Stimulated activated CD4-positive, alpha-beta T cell treated with anti-CD3 and anti-CD28 coated beads, Interleukin-2, amount 100 ng/mL, for 24 hours (primary cell): ENCODE measurements at places on chromosomes 7 and 10.

- DNase-seq: no peak
Observed at GRCh38 chr10:45592926-45593325, 79.6 kb downstream of the ZFAND4 start.

DNA sequence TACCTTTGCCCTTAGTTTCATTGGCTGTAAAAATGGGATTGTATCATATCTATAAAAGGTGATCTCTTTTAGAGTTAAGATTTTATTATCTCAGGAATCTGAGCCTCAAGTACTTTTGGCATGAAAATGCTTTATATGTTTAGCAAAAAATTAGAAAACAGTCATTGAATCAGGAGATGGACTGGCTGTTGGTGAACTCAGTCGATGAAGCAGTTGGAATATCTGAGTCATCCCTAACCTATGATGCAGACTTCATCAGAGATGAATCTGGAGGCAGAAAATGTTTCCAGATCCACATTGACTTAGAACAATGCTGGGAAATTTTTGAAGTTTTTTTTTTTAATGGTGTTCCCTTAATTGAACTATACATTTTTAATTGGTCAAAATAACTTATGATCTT lies 228.5 kb downstream of the SLC25A13 start:
- no peak for DNase-seq

- DNase-seq: no peak
Observed at GRCh38 chr7:509426-510130, 10.1 kb downstream of the PDGFA start.

DNA sequence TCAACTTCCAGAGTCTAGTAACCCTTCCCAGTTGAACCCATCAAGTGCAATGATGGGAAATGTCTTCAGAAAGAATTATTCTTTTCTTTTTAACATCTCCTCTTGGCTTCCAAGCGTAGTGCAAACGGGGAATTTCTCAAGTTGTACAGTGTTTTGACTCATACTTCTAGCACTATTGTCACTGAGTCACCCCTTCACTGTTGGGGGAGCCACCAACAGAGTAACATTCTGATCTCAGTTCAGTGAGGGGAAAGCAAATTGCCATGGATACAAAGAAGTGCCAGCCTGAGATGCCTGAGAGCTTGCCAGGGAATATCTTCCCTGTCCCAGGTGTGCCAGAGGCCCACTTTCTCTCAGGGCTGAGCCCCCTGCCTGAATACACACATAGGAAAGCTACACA lies 31.0 kb downstream of the CYP3A5 start:
- DNase-seq: no peak

- no peak for DNase-seq
Observed at GRCh38 chr7:135970682-135971365, 6.3 kb downstream of the MTPN start.

- no peak for DNase-seq
Observed at GRCh38 chr10:28897617-28898464, 220.5 kb downstream of the BAMBI start.

DNA sequence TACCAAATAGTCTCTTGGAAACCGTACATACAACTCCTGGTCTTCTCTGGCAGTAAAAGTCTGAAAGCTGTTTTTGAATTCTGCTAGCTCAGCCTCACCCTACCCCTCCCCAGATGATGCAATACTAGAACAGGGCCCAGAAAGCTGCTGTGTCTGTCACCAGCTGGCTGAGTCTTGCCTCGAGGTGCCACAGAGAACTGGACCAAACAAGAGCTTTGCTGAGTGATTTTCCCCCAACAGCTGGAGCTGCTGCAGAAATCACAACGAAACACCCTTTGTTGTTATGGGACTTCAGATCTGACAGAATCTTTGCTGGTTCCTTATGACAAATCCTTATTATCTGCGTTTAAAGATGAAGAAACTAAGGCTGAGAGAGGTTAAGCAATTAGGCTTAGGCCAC lies 134.1 kb downstream of the SPAG6 start:
- no peak for DNase-seq

GRCh38 chr7:132403465-132404110 lies 172.7 kb downstream of the PLXNA4 start:
- no peak for DNase-seq

- DNase-seq: no peak
Observed at GRCh38 chr7:147859033-147859432, 731.5 kb upstream of the C7orf33 start.

- peak; percentile 3 for DNase-seq
Observed at GRCh38 chr10:131820626-131821025, 80.2 kb upstream of the PPP2R2D start.

DNA sequence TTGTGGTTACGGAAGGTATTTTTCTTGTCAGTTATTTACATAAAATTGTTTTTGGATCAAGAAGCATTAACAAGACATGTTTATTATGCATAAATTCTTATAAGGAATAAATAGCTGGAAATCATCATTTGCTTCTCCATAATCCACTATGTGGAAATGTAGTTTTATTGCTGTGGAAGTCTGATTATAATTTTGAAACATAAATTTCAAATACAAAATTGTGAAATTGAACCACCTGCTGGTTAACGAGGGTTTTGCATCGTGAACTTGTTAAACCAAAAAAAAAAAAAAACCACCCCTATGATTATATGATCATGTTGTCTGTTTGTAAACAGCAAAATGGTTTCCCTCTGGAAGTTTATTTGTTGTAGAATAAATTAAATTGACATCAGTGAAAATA lies 25.9 kb downstream of the ABRAXAS2 start:
- DNase-seq: no peak

DNA sequence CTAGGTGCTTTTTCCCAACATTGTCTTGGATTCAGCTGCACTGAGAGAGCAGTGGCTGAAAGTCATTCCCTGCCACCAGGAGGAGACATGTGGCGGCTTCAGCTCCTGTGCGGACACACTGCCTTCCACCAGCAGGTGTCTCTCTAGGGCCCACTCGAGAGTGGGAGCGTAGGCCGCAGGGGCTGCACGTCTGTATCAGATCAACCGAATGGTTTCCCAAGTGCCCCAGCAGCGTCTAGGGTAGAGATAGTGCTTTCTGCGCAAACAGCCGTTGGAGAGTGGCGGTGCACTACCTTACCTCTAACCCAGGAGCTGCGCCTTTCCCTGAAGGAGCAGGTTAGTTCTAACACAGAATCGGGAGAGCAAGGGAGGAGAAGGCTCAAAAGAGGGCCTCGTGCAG lies 31.7 kb downstream of the PAPOLB start:
- DNase-seq: peak; percentile 52

DNA sequence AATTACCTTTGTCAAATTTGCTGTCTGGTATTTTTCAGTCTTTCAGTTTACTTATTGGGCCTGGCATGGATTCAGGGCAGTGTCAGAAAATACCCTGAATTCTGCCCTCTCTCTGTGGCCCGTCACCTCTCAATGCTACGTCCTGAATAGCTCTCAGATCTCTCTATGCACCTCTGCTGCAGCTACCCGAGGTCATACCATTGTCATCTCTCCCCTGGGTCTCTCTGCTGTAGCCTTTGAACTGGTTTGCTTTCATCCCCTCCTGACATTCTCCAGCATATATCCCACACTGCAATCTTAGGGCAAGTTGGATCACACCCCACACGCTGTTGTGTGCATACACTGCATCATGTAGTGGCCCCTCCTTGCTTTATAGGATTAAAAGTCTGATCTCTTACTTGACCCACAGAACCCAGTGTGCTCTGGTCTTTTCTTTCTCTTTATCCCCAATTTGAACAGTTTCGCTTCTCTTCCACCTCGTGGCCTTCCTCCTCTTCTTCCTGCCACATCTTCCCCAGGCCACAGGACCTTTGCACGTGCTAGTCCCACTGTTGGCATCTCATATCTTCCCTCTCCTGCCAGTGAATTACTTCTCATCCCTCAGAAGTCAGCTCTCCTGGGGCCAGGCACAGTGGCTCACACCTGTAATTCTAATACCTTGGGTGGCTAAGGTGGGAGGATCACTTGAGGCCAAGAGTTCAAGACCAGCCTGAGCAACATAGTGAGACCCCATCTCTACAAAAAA lies 372.9 kb downstream of the GALNT17 start:
- DNase-seq: no peak

- peak; percentile 84 for DNase-seq
Observed at GRCh38 chr7:135274495-135275268, 41.0 kb downstream of the STRA8 start.

GRCh38 chr7:75938921-75939320 lies 24.0 kb downstream of the POR start:
- no peak for DNase-seq

DNA sequence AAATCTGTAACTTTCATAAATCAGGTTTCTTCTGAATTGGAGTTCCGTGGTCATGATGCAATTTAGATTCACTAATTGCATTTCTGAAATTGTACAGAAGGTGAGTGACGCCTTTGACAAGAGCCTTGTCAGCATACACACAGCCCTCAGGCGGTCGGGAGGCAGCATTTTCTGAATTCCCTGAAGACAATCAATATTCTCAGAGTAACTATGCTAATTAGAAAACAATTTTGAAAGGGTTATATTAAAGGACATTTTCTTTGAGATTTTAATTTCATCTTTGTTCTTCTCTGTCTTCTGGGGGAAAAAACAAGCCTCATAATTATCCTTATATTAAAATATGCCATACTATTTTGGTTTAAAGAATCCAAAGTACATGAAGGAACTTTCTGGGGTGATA lies 55.2 kb upstream of the SLC26A5 start:
- no peak for DNase-seq

- no peak for DNase-seq
Observed at GRCh38 chr10:17793823-17794644, 15.1 kb upstream of the MRC1 start.

- no peak for DNase-seq
Observed at GRCh38 chr10:25849988-25850387, 84.0 kb upstream of the MYO3A start.

- no peak for DNase-seq
Observed at GRCh38 chr10:96576277-96576980, 10.4 kb downstream of the TM9SF3 start.

GRCh38 chr10:62341419-62341818 lies 32.8 kb upstream of the ZNF365 start:
- no peak for DNase-seq

GRCh38 chr10:77926566-77927401 lies at the start of gene DLG5:
DLG5 (minus strand) TSS chr10:77926755; CDS start chr10:77926520, 235 bp downstream.
- no peak for DNase-seq

DNA sequence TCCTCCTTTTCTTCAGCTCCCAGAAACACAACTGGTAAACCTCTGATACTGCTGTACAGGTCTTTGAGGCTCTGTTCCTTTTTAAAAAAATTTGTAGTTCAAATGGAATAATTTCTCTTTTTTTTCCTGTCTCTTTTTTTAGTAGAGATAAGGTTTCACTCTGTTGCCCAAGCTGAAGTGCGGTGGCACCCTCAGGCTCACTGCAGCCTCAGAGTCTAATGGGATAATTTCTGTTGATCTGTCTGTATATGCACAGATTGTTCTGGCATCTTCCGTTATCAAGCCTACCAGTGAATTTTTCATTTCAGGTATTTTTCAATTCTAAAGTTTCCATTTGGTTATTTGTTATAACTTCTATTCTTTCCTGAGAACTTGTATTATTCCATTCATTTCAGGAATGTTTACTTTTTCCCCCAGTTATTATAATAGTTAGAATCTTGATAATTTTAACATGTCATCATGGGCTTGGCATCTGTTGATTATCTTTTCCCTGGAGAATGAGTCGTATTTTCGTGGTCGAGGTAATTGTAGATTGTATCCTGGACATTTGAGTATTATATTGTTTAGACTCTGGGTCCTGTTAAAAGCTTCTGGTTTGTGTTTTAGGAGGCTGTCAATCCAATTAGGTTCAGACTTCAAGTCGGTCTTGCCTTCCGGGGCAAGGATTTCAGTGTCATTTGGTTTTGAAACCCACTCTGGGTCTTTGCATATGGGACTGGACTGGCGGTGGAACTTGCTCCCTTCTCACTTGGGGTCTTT lies 24.5 kb downstream of the CRCP start:
- no peak for DNase-seq

GRCh38 chr10:5485290-5485689 lies 14.1 kb downstream of the CALML5 start:
- DNase-seq: no peak

DNA sequence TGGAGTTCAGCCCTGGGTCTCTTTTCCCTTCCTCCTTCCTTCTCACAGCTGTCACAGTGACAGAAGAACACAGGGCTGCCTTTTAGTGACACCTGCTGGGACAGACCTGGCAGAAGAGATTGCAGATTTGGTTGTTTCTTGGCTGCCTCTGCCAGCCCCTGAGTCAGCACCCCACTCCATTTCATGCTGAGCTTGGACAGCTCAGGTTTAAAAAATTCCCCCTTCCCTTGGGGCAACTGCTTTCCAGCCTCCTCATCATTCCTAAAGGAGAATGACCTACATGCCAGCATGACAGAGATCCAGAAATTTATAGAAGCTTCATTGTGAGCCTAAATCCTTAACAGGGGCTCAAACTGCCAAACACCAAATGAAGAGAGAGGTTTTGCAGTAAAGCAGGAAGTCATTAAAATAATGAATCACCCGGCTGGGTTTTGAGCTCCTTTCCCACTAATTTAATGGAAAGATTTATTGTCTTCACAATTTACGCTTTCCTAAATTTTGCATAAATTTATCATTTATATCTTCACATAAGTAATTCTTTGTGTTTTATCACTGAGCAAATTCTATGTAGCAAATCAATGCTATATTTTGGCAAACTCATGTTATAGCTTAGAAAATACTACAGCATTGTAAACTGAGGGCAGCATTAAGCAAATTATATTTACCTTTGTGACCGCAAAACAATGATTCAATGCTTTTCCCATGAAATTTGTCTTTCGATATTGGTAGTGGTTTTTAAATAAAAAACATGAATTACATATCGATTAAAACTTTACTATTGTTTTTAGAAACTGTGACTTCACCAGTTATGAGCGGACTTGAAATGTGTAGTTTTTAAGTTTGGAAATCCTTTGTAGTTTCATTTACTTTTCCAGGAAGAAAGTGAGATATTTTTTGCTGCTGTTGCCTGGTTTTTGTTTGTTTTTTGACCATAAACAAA lies 399.5 kb upstream of the ANKRD30A start:
- DNase-seq: no peak

- no peak for DNase-seq
Observed at GRCh38 chr10:34488476-34489130, 326.5 kb downstream of the PARD3 start.

DNA sequence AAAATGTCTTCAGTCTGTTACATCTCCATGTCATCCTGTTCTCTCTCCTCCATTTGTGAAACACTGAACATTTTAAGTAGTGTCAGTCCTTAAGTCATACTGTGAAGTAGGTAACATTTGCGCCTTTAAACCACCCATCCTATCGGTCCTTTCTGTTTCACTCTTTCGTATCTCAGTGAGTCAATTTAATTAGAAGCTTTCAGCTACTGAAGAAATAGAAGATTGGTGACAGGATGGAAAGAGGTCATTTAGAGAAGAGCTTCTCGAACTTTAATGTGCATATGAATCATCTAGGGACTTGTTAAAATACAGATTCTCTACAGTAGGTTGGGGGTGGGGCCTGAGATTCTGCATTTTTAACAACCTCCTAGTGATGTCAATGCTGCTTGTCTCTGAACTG lies 113.4 kb downstream of the SRI start:
- DNase-seq: peak; percentile 7
